ENCODE measurements at places on chromosomes 7 and 10. TPM values are rescaled to one million over a fixed set of nuclear protein-coding genes. Genes with fewer than 3 reads are reported as not detected.
A peak's percentile ranks its signal among the peaks of the same experiment; 100 is the strongest.

DNA sequence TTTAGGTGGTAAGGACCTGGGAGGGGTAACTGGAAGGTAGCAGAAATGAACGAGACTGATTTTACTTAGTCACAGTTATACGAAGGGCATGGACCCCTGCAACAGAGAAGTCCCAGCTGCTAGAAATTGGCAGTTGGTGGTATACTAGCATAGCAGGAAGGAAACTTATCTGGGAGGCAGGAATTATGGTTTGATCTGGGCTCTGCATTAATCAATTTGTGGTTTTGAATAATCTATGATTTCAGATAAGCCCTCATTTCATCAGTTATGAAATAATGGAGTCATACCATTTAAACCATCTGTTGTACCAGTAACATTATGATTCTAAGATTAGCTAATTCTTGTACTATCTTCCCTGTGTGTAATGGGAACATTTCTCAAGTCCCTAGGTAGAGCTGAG lies 54.0 kb upstream of the TMEM229A start:
- no peak overlapping the region for H3K4me3 ChIP-seq

- H3K4me1 ChIP-seq, result peaks cover 23% of the 10 kb centered on the region
- H3K4me3 ChIP-seq, result peak overlapping the region; percentile 32
Observed at GRCh38 chr7:132576721-132577085, 433 bp upstream of the PLXNA4 start.

The PGAM2 gene
- not detected for total RNA-seq

The SP4 gene
- 5.6 TPM for total RNA-seq

- no peaks in the 10 kb centered on the region for H3K4me1 ChIP-seq
- H3K27me3 ChIP-seq, result no peaks in the 10 kb centered on the region
- H3K36me3 ChIP-seq, result peaks cover 46% of the 10 kb centered on the region
- H3K27ac ChIP-seq, result no peak overlapping the region
- no peak overlapping the region for H3K4me3 ChIP-seq
Observed at GRCh38 chr10:133411523-133412380, 12.7 kb downstream of the SPRN start.

DNA sequence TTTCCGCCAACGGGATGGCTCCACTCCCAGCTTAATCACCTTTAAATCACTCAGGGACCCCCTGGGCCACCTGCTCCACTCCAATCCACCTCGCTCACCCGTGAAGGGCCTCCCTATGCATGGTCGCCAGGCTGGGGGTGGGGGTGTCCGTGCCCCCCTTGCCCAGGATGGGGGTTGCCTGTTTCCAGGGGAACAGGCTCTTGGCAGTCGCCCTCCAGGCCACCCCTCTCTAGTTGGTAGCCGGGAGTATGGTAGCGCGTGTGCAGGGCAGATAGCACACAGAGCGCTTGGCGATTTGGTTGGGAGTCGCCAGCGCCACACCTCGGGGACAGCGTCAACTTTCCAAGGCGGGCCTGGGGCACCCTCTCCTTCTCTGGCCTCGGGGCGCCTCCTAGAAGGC lies 134.9 kb upstream of the ZNF92 start:
- no peak overlapping the region for H3K4me3 ChIP-seq
- DNase-seq, result no peak
- peaks cover 37% of the 10 kb centered on the region for H3K27me3 ChIP-seq
- no peaks in the 10 kb centered on the region for H3K36me3 ChIP-seq

The PRKAR1B gene
- 53.9 TPM for total RNA-seq
